ENCODE measurements at places on chromosomes 1 and 21.

DNA sequence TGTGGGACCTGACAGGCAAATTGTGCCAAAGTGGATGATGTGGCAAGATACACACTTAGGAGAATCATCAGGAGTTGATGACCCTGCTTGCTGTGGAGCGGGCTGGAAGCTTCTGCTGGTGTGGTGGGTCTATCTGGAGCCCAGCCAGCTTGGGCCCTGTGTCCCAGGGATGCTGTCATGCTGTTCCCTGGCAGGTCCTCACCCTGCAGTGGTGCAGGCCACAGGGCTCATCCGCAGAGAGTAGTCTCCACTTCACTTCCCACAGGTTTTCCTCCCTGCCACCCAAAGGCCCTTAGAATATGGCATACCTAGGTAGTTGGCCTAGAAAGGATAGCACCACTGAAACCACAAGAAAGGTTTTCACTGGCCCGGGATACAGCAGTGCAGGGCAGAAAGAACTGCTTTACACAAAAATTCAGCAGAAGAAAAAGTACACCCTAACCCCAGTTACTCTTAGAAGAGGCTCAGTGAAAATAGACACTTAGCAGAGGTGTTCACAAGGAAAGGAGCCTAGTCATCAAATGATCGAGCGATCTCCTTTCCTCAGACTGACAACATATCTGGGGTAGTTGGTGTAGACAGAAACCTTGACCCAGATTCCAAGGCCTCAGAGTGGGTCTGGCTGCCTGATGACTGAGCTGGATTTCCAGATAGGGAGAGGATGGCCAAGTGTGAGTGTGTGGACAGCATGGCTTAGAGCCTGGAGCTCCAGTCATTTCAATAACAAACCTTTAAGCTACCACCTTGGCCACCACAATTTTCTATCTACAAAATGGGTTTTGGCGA, 1.3 kb upstream of the C1orf226 start:
- DNase-seq = no peak

DNA sequence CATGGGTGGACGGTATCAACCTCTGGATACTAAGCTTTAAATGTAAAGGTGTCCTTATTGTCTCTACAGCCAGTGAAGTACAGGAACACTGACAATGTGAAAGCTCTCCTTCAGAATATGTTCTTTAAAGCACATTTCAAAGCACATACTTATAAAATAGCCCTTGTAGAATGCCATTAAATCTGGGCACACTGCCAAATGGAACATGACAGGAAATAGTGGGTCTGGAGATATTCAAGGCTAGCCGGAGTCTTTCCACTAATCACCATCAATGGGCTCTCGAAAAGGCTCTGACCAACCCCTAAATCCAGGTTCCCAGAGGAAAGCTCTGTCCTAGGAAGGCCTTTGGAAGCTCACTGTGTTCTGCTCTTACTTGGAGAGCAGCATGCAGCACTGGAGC, 46.6 kb downstream of the PLD5 start:
- peak; percentile 3 for DNase-seq

DNA sequence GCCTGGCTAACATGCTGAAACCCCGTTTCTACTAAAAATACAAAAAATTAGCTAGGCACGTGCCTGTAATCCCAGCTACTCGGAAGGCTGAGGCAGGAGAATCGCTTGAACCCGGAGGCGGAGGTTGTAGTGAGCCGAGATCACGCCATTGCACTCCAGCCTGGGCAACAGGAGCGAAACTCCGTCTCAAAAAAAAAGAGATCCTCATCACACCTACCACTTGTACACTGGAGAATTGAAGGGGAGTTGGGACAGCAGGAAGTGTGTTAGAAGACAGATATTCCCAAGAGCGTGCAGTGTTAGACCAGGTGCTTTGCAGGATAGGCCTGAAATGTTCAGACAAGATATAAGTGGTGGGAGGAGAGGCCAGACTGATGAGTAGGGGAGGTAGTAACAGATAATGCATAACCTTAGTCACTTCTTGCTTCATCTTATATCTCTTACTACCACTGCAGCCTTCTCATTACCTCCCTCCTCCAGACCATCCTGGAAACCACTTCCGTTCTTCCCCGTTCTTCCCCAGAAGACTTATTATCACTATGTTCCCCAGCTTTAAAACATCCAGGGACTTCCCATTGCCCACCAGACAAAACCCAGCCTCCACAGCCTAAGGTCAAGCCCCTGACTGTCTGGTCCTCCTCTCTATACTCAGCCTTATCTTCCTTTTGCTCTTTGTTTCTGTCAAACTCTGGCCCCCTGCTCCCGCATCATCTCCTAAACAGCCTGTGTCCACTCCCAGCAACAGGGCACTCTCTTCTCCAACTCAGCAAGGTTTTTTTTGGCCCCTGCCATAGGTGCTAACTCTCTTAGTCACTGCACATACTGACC, 21.3 kb downstream of the FAM20B start:
- DNase-seq = no peak

DNA sequence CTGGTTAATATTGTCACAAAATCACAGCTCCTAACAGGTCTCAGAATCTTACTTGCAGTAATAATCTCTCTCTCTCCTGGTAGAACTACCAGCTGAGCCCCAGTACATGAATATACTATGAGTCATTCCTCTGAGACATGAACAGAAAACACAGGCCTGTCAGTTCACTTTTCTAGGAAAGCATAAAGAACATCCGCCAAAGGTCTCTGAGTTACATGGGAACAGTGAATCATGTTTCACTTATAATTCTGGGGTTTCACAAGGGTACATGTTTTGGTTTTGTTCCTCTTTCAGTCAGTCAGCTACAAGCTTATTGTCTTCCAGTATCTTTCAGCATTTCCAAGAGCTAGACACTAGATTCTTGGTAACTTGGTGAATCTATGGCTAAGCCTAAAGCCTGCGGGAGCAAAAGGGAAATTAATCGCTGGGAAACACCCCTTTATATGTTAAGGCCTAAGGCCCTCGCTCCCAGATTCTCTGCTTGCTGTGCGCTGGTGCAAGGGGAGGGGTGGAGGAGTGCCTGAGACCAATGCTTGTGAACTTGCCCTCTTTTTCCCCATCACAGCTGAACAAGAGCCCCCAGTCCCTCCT, 31.7 kb downstream of the IFNGR2 start:
- DNase-seq = no peak

DNA sequence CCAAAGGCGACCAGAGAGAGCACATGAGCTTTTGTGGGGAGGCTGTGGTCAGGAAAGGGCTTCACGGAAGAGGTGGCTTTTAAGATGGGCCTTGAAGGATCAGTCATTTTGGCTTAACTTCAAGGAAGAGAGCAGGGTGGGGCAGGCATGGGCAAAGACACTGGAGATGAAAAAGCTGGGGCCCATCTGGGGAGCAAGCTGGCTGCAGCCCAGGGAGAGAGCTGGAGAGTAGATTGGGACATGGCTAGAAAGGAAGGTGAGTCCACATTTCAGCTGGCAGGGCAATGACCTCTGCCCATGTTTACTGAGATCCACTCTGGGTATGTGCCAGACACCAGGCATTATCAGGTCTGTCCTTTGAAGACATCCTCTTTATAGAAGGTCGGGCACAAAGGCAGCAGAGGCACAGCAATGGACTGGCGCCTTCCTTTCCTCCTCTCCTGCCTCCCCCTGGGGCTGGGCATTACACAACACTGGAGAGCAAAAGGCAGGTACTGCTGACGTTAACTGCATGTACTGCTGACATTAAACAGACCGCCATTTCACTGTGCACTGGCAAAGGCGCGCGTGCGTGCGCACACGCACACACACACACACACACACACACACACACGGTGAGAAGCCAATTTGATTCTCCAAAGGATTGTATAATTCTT, 2.2 kb upstream of the UBXN10 start:
- no peak for DNase-seq

DNA sequence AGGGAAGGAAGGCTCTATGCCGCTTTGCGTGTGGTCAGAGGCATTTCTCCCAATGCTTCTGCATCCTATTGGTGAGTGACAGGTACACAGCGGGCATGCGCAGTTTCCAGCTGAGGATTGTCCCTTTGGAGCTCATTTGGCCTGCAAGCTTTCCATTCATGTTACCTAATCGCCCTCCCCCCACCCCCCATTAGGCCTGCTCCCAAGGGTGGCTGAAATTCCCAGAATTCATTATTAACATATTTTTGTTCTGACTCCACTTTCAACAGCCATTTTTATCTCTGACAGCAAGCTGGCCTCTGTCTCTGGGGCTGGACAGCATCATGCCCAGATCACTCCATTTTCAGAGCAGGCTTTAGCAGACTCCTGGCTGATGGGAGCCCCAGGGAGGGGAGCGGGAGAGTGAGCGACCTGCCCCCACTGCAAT, 25.6 kb downstream of the MIS18A start:
- DNase-seq = no peak

GRCh38 chr1:175887981-175888428, 144.6 kb upstream of the TNR start:
- DNase-seq = peak; percentile 47

Measured in NCI-H187 (cell line).